ENCODE measurements at places on chromosomes 4 and X.

- no peak for DNase-seq
Measured at GRCh38 chr4:188220006-188220405, 80.8 kb downstream of the TRIML1 start.

DNA sequence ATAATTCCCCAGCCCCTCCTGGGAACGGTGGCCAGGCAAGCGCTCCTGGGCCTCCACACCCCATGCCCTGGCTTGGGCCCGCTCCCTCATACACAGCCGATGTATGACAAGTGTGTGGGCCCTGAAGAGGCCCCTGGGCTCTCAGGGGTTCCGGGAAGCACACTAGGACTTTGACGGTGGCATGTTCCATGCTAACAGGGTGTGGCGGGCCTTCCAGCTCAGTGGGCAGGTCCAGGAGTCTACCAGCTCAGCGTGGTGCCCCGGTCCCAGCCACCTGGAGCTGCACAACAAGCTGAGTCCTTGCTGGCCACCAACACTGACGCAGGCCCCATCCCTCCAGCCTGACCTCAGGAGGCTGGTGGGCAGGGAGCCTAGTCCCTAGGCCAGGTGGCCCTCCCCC, 24.4 kb upstream of the HMX1 start:
- no peak for DNase-seq

DNA sequence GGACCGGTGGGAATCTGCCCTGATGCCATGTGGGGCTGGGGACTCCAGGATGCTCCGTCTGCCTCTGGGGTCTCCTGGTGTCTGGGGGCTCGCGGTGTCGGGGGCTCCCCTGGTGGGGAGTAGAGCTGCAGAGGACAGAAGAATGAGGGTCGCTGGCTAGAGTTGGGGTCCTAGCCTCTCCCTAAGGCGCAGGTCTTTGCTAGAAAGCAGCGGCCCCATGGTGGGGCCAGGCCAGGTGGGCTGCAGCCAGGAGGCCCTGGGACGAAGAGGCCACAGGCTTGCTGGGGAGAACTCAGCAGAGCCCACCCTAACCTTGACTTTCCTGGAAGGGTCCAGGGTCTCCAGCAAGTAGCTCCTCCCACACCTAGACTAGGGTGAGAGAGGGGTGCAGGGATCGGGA, 21.4 kb downstream of the FGFRL1 start:
- no peak for DNase-seq

- DNase-seq: no peak
Measured at GRCh38 chrX:154490021-154490413, 412 bp downstream of the SLC10A3 start.

DNA sequence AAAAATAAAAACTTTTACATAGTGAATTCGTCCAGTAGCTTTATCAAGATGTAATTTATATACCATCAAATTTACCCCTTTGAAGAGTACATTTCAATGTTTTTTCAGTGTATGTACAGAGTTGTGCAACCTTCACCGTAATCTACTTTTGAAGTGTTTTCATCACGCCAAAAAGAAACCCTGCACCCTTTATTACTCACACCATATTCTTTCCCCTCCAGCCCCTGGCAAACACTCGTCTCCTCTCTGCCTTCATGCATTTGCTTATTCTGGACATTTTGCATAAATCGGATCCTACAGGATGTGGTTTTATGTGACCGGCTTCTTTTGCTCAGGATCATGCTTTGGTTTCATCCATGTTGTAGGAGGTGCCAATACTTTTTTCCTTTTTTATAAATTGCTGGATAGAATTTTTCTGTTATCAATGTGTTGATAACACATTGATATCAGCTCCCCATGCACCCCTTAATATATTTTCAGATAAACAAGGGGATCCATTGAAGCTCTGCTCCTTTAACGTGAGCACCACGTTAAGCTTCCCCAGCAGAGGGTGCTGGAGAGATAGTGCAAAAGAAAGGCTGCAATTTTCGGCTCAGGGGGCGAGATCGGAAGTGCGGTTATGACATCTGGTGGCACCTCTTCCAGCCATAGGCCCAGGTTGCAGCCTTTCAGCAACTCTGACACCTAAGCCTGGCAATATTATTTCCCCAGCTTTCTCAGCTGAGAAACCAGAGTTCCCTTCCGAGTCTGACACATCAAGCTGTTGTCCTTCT, 100.1 kb upstream of the VCX3B start:
- DNase-seq: no peak

DNA sequence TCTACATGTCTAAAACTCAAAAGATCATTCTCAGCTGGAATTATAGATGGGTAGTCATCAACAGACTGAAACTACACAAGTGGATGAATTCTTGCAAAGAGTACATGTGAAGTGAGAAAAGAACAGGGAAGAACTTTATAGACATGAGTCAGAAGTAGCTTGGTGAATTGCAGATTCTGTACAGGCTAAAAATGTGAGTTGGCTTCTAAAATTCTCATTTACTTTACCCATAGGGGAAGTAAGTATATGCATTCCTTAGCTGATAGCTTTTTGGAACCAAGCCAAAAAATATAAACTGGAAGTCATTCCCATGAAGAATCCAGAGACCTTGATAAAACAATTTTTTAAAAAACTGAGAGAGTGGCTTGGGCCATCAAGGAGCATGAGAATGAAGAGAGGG, 584.2 kb upstream of the FTHL17 start:
- DNase-seq: no peak

DNA sequence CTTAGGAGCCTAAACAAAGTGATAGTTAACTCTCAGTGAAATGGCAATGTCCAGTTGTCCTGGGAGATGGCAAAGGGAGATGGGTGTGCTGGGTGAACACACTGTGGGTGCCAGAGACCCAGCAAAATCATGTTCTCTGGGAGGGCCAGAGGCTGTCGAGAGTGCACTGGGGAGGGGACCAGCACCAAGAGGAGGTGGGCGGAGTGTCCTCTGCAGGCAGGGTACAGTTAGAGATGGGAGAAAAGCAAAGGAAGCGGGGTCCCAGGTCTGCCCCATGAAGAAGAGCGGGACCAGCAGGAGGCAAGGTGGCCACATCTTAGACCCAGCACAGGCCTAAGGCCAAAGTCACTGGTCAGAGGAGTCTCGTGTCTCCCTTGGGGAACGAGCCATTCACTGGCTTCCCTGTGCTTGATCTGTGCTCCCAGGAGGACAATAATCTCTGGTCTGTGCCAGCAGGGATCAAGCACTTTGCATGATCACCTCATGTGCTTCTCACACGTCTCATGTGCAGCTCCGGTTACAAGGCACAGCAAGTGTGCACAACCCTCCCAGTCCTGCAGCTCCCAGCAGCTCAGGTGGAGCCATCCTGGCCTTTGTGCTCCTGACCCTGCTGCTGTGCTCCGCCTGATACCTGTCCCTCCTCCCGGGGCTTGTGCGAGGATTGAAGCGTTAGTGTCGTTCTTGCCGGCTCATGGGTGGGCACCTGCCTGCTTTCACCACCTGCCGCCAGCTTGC, 100.9 kb downstream of the FAM53A start:
- no peak for DNase-seq

- DNase-seq: peak; percentile 5
Measured at GRCh38 chrX:51496501-51497291, at the start of gene NUDT11. Gene NUDT11, minus strand, starts transcription at chrX:51496592. Its CDS starts 148 bp downstream, at chrX:51496444.

DNA sequence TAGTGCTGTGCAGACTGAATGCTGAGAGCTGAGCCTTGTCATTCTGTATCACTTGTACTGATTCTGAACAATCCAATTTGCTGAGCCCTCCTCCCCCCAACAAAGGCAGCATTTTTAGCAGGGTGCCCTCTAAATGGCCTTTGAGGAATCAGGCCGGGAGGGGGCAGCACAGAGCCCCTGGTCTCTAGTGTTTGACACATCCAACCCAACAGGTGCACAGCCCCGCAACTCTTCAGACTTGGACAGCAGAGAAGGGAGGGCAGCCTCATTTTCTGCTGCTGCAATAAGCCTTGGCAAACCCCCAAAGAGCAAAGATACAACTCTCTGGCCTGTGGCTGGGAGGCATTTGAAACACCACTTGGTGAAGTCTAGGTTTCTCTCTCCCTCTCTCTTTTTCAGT, 3.4 kb downstream of the ATP1B4 start:
- DNase-seq: peak; percentile 42

GRCh38 chr4:152382057-152382785, 153.7 kb downstream of the FBXW7 start:
- DNase-seq: no peak

DNA sequence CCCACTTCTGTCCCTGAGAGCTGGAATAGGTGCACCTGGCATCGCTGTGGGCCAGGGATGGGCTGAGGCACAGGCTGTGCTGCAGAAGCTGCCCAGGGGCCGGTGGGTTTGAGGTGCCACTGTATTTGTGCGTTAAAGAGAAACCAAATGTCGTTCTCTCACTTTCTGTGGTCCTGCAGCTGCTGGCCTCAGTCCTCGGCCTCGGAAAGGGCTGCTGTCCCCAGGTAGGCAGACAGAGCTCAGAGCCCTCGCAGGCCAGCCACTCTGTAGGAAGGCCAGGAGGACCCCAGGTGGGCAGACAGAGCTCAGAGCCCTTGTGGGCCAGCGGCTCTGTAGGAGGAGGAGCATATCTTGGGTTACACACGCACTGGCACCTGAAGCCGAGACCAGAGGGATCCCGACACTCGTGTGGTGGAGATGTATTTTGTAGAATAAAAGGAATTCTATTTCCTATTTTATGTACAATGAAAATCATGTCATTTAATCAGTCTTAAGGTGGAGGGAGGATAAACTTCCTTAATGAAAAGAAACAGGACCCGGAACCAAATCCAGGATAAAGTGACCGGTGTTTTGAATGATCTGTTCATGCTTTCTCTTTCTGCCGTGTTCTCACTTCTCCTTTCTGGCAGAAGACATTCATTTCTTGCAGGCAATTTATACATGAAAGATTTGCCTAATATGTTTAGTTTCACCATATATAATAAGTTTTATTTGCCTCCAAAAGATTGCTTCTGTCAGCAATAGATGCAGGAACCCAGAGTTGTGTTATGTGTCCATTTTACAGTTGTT, 54.4 kb upstream of the HGFAC start:
- DNase-seq: no peak

DNA sequence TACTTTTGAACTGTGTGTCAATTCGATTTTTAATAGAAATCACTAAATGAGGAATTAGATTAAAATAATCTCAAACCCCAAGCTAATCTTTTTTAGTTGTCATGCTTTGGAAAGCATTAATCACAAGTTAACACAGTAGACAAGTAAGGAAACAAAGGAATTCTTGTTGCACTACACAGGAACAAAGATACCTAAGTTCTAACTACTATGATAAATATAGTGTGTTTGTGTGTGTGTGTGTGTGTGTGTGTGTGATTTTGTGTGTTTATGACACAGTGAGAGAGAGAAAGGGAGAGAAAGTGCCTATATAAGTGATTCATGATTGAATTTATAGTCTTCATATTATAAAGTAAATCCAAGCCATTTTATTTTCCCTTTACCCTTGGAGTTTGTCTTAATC, 931.4 kb downstream of the PCDH7 start:
- DNase-seq: no peak

GRCh38 chrX:120813982-120814381, 61.7 kb downstream of the CT47B1 start:
- no peak for DNase-seq

- DNase-seq: no peak
Measured at GRCh38 chr4:8394061-8394519, 46.4 kb downstream of the ACOX3 start.

DNA sequence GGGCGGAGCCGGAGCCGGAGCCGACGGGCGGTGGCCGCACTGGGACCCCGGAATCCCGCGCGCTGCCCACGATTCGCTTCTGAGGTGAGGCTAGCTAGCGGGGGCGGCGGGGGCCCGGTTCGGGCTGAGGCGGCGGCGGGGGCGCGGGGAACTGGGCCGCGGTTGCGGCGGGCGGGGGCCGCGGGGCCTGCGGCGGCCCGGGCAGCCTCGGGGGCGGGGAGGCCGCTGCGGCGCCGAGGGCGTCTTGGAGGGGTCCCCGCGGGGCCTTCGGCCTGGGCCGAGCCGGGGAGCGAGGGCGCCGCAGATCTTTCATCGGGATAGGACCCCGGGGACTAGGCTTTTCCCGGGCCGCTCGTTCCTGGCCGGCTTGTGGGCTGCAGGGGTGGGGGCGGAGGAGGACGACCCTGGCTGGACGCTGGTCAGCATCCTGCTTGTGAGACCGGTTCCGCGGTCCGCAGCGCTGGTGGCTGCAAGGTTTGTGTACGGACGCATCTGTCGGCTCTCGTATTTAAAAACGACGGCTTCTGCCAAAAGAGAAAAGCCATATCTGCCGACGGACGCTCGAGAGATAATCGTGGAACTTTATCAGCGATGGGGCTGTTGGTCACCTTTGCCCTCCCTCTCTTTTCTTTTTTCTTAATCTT, 419 bp downstream of the ADD1 start:
- DNase-seq: no peak

DNA sequence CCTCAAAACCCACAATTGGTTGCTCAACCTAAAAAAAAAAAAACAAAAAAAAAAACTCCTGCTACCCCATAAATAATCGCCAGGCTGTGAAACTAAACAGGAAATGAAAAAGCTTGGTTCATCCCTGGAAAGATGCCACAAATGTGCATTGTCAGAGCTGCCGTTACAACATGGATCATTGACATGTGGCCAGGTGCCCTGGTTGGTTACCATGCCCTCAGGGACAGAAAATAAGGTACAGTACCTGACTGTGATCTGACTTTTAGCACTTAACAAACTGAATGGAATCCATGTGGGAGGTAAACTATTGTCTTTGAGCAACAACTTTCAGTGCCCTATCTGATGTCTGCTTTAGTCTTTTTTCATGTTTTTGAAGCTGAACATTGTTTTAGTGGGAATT, 118.0 kb upstream of the RPL34 start:
- DNase-seq: no peak

DNA sequence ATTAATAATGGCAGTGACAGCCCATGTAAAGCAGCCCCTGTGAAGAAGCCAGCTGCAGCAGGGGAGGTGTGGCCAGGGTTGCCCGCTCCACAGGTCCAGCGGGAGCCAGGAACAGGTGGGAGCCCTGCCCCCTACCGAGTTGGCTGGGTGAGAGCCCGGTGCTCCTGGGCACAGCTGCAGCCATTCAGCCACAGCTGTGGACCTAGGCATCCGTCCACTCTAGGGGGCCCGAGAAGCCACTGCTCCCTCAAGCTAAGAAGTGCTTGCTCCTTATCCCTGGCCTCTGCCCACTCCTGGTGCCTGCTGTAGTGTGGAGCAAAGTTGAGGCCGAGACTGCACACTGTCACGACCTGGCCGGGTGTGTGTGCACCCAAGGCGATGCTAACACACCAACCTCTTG, 1469.0 kb downstream of the PCDH7 start:
- DNase-seq: no peak

GRCh38 chr4:36241771-36242170, 2.5 kb downstream of the ARAP2 start:
- DNase-seq: no peak

GRCh38 chr4:62449538-62449937, 1249.4 kb downstream of the ADGRL3 start:
- no peak for DNase-seq

GRCh38 chr4:70544279-70544868, 26.0 kb downstream of the AMTN start:
- DNase-seq: no peak

Data from T-helper 9 cell (primary cell).